CD4-positive, alpha-beta T cell (primary cell): ENCODE measurements at places on chromosomes 16 and 17. TPM values are rescaled to one million over a fixed set of nuclear protein-coding genes. Genes with fewer than 3 reads are reported as not detected.
A peak's percentile ranks its signal among the peaks of the same experiment; 100 is the strongest.

The MMP25 gene
- total RNA-seq = 0.42 TPM

- peak; percentile 41 for DNase-seq
- H3K27me3 ChIP-seq = no peaks in the 10 kb centered on the region
- H3K4me1 ChIP-seq = no peaks in the 10 kb centered on the region
- H3K36me3 ChIP-seq = peaks cover 2% of the 10 kb centered on the region
- no peak overlapping the region for H3K4me3 ChIP-seq
- no peak overlapping the region for H3K27ac ChIP-seq
Measured at GRCh38 chr17:17568772-17569195, 22.7 kb downstream of the PEMT start.

GRCh38 chr17:15332338-15332737 is 9.1 kb downstream of the TEKT3 start:
- no peaks in the 10 kb centered on the region for H3K4me1 ChIP-seq
- H3K36me3 ChIP-seq = no peaks in the 10 kb centered on the region
- no peak overlapping the region for H3K27ac ChIP-seq
- no peak for DNase-seq
- peaks cover 14% of the 10 kb centered on the region for H3K27me3 ChIP-seq

GRCh38 chr16:57504001-57504400 is 17.7 kb upstream of the DOK4 start:
- peaks cover 21% of the 10 kb centered on the region for H3K4me1 ChIP-seq
- no peak for DNase-seq
- H3K27ac ChIP-seq = no peak overlapping the region

DNA sequence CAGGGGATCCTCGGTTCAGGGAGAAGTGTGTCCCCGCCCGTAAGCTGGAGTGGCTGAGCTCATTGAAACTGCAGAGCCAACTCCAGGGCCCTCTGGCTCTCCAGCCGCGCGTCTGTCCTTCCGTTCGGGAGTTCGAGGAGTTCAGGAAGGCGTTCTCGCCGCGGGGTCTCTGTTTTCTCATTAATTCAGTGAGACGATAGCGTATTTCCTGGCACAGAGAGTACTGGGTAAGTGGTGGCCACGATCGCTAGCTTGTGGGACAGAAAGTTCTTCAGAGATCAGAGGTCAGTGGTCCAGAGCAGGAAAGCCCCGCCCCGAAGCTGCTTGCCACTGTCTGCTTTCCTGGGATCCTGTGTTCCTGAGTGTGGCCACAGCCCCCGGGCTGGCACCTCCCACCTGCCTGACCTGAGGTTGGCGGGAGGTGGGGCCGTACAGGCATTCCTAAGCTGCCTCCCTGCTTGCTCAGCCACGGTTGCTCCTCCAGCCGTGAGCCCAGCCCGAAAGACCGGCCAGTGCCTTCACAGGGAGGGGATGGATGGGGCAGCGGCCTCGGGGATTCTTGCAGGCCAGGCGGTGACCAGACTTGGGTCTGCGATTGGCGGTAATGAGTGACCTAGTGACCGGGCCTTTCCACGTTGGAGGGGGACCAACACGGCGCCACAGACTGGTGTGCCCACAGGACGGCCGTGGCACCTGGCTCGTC is 8.9 kb downstream of the BAIAP2 start:
- H3K27me3 ChIP-seq = no peaks in the 10 kb centered on the region
- no peaks in the 10 kb centered on the region for H3K36me3 ChIP-seq
- no peak for DNase-seq
- H3K4me1 ChIP-seq = peaks cover 3% of the 10 kb centered on the region
- no peak overlapping the region for H3K4me3 ChIP-seq
